ENCODE measurements at places on chromosomes 2 and 18. TPM values are rescaled to one million over a fixed set of nuclear protein-coding genes. Genes with fewer than 3 reads are reported as not detected.
A peak's percentile ranks its signal among the peaks of the same experiment; 100 is the strongest.

The ACVR1C gene
- total RNA-seq = 0.07 TPM

DNA sequence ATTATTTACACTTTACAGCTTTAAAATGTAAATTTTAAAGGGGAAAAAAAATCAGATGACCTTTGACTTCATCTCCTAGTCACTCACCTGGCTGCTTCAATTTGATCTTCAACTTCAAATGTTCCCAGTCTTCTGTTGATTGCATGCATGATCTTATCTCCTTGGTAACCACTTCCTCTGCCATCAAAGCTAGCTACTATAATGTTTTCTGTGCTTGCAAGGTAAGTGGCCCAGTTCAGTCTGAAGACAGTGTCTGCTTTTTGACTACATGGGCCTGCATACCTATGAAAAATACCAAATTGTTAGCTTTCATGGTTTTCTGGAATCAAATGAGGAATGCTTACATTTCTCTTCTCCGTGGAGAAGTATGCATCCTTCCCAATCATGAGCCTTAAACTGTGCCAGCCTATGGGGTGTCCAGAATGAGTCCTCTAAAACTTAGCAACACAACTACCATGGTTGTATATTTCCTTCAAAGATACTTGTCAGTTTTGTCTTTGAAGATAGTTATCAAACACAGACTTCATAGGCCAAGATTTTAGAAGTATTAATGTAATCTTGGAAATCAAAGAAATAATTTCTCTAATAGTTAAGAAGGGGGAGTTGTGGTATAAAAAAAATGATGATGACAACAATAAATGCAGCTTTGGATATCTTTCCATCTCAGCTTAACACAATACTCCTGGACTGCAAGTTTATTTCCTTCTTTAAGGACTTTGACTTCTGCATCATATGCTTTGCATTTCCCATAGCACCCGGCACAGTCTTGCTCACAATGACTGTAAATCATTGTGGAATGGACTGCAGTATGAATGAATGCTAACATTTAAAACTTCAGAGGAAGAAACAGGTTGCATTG lies 62.1 kb downstream of the DPP4 start:
- no peak for DNase-seq

DNA sequence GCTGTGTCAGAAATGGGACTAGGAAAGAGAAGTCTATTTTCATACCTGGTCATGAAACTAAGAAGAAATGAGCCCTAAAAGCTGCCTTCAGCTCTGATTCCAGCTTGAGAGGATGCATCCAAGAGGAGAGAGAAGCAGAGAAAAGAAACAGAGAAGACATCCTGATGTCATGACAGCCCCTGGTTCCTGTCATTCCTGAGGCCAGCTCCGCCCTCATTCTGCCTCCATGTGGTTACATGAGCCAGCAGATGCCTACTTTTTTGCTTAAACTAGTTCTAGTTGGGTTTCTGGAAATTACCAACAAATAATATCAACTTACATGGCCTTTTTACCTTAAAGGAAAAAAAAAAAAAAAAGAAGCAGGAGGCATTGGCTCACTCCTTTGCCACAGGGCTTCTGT lies 14.1 kb upstream of the ACKR3 start:
- DNase-seq = no peak

GRCh38 chr2:12169721-12170120 lies 423.3 kb downstream of the LPIN1 start:
- DNase-seq = peak; percentile 77

DNA sequence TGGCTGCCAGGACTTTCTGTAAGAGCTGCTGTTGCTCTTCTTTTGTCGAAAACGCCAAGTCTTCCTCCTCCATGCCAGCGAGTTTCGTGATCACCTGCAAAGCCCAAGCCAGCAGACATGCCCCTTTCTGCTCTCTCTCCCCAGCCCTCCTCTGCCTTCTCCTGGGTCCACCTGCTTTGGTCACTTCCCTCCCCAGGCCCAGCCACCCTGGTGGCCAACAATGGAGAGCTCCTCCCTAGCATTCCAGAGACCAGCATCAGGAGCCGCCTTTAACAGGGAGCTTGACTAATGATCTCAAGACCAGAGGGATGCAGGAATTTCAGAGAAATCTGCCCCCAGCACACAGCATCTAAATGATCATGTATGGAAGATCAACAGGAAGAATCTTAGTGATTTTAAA lies 34.6 kb downstream of the ERCC3 start:
- DNase-seq = no peak

GRCh38 chr2:191220671-191221070 lies 24.5 kb upstream of the MYO1B start:
- no peak for DNase-seq

DNA sequence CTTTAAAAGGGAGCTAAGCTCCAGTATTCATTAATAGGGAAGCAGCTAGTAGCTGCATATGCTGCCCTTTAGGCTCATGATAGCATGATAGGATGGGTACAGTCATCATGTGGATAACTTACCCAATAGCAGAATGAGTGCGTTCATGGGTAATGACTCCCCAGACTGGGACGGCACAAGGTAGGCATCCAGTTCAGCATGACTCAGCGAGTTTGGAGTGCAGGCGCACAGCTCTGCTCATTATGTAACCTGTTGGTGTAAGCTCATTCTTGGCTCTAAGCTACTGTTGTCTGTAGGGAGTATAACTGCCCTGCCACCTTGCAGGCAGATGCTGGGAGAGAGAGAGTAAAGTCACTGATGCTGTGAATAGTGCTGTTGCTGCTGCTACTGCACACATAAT lies 209.2 kb upstream of the SYT4 start:
- DNase-seq = no peak

GRCh38 chr2:156748221-156748620 lies 312.0 kb downstream of the GPD2 start:
- no peak for DNase-seq

The HNRNPLL gene
- total RNA-seq = 36.7 TPM

- no peak for DNase-seq
Measured at GRCh38 chr2:177072090-177072489, 140.5 kb upstream of the HNRNPA3 start.

The RAB17 gene
- total RNA-seq = 1.6 TPM

The CAPN13 gene
- not detected for total RNA-seq

DNA sequence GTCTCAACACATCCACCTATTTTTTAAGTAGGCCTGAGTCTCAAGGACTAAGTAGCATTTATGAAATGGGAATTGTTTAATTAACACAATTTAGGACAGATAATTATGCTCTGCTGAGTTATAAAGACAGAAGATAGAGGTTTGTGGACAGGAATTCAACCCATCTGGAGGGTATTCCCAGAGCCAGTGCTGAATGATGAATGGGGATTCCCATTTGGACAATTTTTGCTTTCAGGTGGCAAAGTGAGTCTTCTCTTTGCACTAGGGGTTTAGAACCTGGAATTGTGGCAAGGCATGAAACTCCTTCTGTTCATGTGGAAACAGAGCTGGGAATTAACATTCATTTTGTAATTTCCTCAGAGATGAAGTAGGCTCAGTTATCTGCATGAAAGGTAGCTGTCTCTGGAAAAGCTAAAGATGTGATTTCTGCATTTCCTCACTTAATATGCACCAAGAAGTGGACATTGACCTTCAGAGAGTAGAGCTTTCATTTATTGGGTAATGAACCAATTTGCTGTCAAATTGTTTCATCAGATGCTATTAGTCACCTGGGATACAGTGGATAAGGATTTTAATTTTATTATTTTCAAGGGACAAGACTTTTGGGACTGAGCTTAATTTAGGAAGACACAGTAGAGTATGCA lies 212.1 kb upstream of the NRXN1 start:
- no peak for DNase-seq

GRCh38 chr2:100739735-100740432 lies 80.1 kb upstream of the NPAS2 start:
- DNase-seq = no peak

DNA sequence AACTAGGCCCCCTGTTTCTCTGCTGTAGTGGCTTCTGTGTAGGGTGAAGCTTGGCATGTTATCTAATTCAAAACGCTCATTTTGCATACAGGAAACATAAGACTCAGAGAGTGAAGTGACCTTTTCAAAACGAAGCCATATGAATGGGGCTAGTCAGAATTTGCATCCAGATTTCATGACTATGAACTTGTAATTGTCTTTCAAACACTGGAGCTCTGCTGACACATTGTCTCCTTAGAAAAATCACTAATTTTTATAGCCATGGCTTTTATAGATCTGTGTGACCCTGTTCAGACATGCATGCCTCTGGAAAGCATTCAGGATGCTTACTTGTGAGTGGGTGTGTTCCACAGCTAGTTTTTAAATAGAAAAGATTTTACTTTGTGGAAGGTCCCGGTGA lies 444.3 kb upstream of the GCFC2 start:
- no peak for DNase-seq

The MTIF2 gene
- 36.0 TPM for total RNA-seq

DNA sequence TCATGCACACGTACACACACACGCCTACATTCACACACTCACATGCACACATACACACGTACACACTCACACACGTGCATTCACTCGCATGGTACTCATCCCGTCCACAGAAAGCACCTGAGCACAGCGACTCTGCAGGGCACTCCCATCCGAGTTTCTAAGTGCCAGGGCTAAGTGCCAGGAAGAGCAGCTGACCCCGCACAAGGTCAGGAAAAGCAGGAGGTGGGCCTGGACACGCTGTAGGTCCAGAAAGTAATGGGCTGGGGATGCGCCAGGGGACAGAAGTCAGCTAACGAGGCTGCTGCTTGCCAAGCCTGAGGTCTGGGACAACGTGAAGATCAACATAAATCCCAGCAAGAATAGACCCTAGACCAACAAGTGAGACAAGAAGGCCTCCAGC lies 15.8 kb downstream of the ADI1 start:
- DNase-seq = no peak

The IL36RN gene
- total RNA-seq = not detected

The EFHD1 gene
- not detected for total RNA-seq

DNA sequence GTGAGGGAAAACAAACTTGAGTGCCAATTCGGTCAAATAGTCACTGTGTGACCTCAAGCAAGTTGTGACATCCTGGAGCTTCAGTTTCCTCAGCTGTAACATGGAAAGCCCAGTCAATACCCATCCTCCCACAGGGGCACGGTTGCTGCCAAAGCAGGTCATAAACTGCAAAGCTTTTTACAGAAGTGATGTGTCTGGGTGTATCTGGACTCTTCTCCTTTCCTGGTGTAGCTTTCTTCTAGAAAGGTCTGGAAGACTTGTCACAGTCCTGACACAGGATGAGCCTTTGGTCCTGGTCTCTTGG lies 4.2 kb upstream of the AFF3 start:
- DNase-seq = no peak

DNA sequence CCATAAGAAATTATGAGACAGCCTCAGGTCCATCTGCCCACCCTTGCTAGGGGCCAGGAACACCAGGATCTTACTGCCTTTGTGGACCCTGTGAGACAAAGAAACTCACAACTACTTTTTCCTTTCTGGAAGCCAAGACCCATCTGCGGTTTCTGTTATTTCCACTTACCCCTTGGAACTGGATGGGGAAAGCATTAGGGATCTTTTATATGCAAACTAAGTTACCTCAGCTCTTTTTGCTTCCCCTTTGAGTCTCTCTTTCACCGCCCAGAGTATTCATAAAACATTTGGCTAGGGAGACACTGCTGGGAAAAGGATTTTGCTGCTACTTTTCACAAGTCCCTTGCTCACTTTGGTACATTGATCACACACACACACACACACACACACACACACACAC lies 95.7 kb downstream of the ZNF385B start:
- no peak for DNase-seq

GRCh38 chr2:68368654-68369336 lies 3.7 kb downstream of the PLEK start:
- DNase-seq = no peak

GRCh38 chr2:179211355-179211754 lies 53.3 kb downstream of the SESTD1 start:
- DNase-seq = no peak

- no peak for DNase-seq
Measured at GRCh38 chr2:168369031-168369430, 87.0 kb upstream of the CERS6 start.

DNA sequence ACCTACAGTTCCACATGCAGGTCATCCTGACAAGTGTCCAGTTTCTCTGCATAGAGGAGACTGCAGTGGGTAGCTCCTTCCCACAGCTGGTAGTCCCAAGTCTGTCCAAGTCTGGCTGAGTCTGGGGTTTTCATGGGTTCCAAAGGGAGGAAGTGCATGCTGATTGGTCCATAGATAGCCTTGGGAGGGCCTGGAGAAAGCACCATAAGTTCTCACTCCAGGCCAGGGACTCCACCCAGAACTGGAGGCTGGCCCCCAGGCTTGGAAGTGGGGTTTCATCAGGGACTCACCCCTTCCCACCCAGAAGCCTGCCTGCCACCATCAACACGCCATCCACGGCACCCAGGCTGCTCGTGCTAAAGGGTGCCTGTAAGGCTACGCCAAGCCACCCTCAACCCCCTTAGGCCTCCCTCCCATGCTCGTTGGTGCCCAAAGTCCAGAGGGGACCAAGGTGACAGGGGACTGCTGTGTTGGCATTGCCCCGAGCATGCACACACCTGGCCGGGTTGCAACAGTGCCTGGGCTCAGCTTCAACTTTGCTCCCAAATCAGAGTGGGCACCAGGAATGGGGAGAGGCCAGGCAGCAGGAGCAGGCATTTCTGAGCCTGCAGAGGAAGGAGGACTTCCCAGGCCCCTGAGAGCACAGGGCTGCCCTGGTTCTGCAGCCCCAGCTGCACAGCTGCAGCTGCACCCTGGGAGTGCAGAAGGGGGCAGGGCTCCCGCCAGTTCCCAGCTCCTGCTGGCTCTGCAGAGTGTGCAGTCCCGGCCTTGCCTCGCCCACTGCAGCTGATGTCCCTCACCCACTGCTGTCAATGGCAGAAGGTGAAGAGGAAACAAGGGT lies 116.5 kb upstream of the MAP2 start:
- no peak for DNase-seq

The GFPT1 gene
- 36.1 TPM for total RNA-seq

- no peak for DNase-seq
Measured at GRCh38 chr2:26020231-26020640, 13.6 kb upstream of the RAB10 start.

DNA sequence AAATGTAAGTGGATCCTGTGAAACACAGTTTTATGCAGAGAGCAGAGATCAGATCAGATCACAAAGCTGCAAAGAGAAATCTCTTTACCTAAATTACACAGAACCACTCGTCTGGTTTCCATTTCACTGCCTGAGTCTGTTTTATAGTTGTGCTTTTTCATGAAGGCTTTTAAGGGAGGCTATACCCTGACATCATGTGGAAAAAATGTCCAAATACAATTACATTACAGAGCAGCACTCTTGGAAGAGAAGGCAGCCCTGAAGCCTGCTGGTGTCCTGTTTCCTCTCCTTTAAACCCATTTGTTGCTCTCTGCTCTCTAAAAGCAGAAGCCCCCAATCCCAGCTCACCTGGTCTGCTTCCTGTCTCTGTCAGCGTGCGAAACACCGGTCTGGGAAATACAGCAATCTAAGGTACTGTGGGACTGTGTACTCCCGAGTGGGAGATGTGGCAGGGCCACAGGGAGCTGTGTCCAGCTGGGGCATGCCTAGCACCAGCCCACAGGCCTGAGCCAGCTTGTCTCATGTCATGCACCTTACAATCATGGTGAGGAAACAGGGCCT lies 24.8 kb upstream of the ZFP36L2 start:
- DNase-seq = no peak

GRCh38 chr2:151176661-151177060 lies 85.0 kb downstream of the RBM43 start:
- no peak for DNase-seq

The CREG2 gene
- 0.81 TPM for total RNA-seq

The TMEM163 gene
- 2.2 TPM for total RNA-seq

GRCh38 chr18:31931163-31931885 lies 11.6 kb downstream of the TRAPPC8 start:
- DNase-seq = no peak
